ENCODE measurements at places on chromosomes 12 and 14.

DNA sequence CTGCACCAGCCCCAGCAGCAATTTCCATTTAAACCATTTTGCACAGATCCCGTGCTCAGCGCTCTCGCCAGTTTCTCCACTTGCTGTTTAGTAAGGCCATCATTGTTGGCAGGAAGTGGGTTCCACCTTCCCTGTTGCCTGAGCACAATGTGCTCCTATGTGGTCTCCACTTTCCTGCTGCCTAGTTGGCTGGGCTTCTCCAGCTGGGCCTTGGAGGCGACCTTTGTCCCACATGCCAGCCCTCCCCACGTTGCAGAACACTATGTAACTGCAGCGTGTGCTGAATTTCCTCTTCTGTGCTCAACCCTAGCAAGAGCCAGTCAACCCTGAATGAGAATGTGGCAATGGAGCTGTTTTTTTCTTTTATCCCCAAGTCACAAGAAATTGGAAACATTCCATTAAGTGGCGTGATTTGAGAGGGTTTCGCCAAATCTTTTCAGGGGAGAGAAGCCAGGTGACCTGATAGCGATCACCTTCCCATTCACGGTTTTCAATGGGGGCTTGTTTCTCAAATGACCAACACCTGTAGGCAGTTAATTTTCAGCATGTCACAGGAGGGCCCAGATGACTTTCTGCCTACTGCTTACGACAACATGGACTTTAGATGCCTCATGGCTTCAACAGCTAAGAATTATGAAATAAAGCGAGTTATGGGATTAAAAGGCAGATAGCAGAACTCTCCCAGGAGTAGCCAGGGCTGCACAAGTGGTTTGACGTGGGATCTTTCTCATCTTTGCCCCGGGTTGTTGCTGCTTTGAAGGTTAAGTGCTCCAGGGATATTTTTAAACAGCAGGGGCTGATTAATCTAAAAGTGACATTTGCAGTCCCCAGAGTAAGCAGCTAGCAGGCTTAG lies at the start of gene ACACB:
TSS of gene ACACB (plus strand) at position 830 of the 853 bp plus-strand sequence. CDS start 22,819 bp downstream, outside the sequence.
- DNase-seq = no peak

DNA sequence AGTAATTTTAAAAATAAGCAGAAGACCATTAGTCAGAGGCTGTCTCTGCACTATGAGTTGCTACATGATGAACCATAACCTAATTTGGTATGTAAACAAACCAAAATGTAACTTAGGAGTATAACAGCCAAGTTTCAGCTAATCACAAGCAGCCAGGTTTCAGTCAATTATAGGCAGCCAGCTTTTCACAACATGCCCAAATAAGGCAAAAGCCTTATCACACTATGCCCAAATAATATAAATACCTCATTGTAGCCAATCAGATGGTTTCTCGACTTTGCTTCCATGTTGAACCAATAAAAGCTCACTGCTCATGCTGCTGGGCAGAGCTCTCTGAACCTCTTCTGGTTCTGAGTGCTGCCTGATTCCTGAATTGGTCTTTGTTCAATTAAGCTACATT lies 38.6 kb downstream of the GARIN6 start:
- DNase-seq = no peak

DNA sequence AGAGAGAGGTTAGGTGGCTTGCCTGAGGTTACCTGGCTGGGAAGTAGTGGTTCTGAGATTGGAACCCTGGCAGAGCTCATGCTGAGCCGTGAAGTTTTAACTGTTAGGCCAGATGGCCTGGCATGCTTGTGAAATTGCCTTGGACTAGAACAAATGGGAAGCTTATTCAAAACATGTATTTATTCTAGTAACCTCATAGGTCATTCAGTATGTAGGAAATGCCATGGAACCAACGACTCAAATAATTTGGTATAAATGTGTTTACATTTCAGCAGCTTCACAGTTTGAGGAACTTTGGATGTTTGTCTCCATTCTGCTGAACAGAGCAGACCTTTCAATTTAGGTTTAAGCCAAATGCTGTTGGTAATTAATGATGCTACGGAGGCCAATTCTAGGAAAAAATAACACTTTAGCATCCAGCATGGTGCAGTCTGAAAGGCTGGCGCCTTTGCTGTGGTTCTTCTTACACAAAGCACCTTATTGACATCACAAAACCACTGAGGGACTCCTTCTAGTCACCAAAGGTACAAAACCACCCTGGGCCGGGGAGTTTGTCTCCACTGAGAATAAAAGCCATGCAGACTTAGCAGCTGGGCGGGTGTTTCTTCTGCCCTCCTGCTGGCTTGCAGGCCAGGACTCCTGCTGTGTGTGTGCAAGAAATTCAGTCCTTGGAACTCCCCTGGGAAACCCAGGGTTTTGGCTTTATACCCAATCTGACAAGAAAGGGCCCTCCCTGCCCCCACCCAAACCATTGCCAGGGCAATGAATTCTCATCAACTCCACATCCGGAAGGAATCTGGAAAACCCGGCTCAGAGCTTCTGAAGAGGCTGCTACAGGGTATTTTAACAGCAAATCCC lies 64.2 kb downstream of the ELK3 start:
- no peak for DNase-seq

- DNase-seq = no peak
Measured at GRCh38 chr12:11556682-11557081, 92.8 kb upstream of the ETV6 start.

- DNase-seq = peak; percentile 14
Measured at GRCh38 chr12:80470403-80470802, 26.4 kb downstream of the PTPRQ start.

GRCh38 chr12:52434081-52434733 lies at the start of gene KRT75:
Gene KRT75 (minus strand): TSS chr12:52434371. CDS start chr12:52434304, 67 bp downstream.
- DNase-seq = no peak

GRCh38 chr14:23636317-23637211 lies at the start of gene DHRS2:
Gene DHRS2 (plus strand): TSS chr14:23636364. CDS start chr14:23638865, 2,501 bp downstream.
- DNase-seq = no peak

GRCh38 chr12:15180325-15180724 lies 40.9 kb downstream of the RERG start:
- no peak for DNase-seq

DNA sequence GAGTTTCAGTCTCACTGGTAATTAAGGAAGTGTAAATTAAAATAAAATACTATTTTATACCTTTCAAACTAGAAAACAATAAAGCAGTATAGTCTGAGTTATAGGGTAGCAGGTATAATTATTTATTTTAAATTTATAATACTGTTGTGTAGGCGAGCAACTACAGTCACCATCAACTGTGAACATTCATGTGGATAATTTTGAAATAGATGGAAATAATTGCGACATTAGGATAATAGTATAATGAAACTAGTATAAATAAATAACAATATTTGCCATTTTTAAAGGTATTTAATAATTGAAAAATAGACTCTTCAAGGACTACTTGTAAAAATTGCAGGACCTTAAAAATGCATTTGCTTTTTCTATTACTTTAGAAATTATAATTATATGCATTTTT lies 3.8 kb upstream of the DYRK4 start:
- DNase-seq = no peak

DNA sequence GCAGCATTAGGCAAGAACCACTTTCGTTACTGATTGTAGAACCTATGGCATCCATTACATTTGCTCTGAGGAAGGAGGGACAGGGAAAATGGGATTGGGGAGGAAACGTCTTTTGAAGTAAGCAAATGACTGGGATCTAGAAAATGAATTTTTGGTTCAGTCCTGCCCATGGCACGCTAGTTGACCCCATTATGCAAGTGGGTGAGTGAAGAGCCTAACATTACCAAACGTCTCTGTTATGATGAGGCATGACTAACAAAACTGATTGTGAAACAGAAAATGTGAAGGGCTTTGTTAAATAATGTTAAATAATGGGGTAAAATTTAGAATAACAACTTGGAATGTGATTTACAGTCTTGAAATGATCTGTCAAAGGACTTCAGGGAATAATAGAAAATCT lies 38.9 kb downstream of the CPSF2 start:
- DNase-seq = no peak

Measured in HAP-1 (cell line).